ENCODE measurements at places on chromosomes 1 and 21.

DNA sequence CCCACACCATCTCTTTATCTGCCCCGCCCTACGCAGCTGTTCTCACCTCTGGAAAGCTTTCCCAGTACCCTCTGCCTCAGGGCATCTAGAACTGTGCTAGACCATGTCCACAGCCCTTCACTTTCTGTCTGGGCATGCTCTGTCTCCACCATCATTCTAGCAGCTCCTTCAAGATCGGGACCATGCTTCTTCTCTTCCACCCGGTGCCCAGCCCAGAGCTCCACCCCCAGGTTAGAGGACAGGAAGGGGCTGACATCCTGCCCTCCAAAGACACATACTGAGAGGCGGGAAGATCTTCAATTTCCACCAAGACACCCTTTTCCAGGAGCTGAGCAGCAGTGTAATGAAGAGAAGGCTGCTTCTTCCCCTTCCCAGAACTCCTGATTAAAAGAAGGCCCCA, 27.7 kb upstream of the MEF2D start:
- DNase-seq: no peak

DNA sequence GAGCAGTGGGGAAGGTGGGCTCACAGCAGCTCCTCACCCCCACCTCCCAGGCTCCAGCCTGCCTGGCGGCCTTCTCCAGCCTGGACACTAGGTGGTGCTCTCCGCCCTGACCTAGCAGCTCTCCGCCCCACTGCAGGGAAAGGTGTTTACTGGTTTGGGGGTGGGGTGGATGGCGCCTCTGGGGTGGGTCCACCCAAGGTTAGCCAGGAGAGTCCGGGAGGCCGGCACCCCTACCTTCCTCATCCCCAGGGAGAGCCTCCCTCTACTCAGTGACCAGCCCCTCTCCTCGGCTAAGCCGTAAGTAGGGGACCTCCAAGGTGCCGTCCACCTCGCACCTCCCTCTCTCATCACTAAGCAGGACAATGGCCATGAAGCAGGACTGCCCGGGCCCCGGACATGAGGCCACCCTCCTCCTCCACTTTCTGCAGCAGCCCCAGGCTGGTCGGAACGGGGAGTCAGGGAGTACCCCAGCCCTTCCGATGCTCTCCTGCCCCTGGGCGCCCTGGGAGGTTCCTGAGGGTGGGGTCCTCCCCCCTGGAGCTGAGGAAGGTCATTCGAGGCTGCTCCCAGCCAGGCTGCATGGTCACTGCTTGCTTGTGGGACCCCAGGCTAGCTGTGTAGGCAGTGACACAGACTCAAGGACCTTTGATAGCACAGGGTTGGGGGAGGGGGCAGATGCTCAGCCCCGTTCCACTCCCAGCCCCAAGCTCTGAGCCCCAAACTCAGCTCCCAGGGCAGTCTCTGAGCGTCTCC, 101.4 kb upstream of the VAMP3 start:
- no peak for DNase-seq

- no peak for DNase-seq
These were observed 50.1 kb downstream of the FOXD2 start for GRCh38 chr1:47487850-47488450.

DNA sequence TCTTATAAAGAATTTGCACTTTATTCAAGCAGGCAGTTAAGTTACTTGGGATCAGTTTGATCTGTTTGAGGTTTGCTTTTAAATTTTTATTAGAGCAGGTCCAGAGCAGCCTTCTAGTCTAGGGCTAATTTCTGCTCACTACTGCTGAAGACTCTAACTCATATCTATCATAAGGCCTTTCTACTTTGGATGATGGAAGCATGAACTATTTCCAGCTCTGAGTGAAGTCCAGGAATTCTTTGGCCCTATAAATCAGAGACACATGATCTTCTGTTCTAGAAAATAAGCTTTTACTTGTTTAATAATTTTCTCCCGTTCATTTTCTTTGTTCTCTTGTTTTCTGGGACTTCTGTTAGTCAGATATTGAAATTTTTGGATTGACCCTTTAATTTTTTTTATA, 14.7 kb downstream of the NIBAN1 start:
- no peak for DNase-seq

- no peak for DNase-seq
These were observed 248.6 kb downstream of the DNM3 start for GRCh38 chr1:172089768-172090510.
